ENCODE measurements at places on chromosomes 4 and X.

DNA sequence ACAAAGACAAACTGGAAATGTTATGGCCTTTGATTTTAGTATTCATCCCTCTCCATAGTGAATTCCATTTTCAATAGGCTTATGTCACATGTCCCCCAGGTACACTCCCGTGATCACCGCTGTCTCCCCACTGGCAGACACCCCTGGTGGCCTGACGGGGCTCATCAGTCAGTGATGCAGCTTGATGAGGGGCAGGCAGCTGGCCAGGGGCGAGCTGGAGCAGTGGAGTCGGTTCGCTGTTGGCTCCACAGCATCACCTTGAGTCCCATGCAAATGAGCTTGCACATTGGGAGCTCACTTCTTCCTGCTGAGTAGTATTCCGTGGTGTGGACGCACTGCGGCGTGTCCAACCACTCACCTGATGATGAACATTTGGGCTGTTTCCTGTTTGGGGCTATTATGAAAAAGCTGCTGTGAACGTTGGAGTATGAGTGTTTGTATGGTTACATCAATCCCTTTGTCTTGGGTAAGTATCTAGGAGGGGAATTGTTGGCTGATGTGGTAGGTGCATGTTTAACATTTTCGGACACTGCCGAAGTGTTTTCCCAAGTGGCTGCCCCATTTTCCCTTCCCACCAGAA, 5.2 kb downstream of the TREX2 start:
- no peak for DNase-seq

GRCh38 chr4:156442912-156443311, 489.2 kb upstream of the CTSO start:
- no peak for DNase-seq

GRCh38 chr4:98546910-98547594, 111.4 kb downstream of the TSPAN5 start:
- no peak for DNase-seq

DNA sequence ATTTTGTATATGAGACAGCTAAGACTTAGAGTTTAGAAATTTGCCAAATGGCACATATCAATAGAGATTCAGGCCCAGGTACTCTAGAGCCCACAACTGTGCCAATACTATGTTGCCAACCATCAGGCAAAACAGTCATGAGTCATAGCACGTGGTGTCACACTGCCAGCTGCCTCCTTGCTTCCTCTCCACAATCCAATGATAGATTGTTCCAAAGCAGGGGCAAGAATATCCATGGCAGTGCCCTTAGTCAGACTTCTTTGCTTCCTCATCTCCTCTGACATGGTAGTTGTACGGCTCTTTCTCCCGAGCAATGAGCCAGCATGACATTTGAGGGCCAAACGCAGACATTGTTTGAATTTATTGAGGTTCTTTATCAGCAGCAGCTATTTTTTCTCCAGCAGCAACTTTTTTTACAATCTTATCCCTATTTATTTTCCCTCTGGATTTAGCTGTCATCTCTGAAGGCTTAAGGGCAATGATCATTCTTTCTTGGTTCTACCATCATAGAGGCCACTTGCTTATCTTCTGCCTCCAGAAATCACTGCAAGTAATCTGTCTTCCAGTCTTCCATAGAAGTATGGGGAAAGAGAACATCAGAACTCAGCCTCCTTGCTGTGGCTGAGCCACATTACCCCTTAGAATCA, 169.7 kb downstream of the COL4A6 start:
- no peak for DNase-seq

DNA sequence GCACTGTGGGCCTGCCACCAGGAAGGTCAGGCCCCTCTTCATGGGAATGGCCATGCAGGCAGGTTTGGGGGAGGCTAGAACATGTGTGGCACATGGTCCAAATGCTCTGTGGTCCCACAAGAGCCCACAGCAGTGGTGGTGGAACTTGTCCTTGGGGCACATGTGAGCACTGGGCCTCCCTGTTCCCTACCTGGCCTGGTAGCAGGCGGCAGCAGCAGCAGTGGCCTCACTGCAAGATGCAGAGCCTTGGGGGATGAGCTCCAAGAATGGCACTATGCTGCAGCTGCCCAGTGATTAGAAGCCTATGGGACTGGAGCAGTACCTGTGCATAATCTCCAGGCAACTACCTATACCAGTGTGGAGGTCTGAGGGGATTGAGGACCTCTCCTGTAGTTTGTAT, 197.0 kb upstream of the DCAF8L1 start:
- no peak for DNase-seq

GRCh38 chr4:95833711-95834194, 6.1 kb upstream of the PDHA2 start:
- no peak for DNase-seq
